Hair follicle dermal papilla cell (primary cell): ENCODE measurements at places on chromosomes 7 and 10. TPM values are rescaled to one million over a fixed set of nuclear protein-coding genes. Genes with fewer than 3 reads are reported as not detected.

CNNM2 gene
- total RNA-seq, result 9.8 and 10.5 TPM in 2 replicates

WNT2 gene
- 6.3 and 7.5 TPM in 2 replicates for total RNA-seq

DBF4 gene
- total RNA-seq, result 7.8 and 14.0 TPM in 2 replicates

BMS1 gene
- 15.5 and 16.1 TPM in 2 replicates for total RNA-seq

ITGA8 gene
- 92.0 and 104 TPM in 2 replicates for total RNA-seq

TCAF2 gene
- 3.6 and 7.6 TPM in 2 replicates for total RNA-seq

CDC14C gene
- 0.12 and 0.16 TPM in 2 replicates for total RNA-seq

CNNM1 gene
- total RNA-seq, result 0.36 and 0.97 TPM in 2 replicates

EBF3 gene
- 0.97 and 2.7 TPM in 2 replicates for total RNA-seq

GPR85 gene
- total RNA-seq, result 2.4 and 2.8 TPM in 2 replicates

FGFBP3 gene
- 0.65 and 0.97 TPM in 2 replicates for total RNA-seq

CTTNBP2 gene
- 0.32 and 0.49 TPM in 2 replicates for total RNA-seq

IFIT2 gene
- total RNA-seq, result 10.9 and 11.9 TPM in 2 replicates

PHYHIPL gene
- total RNA-seq, result not detected in 2 replicates

TRIM50 gene
- total RNA-seq, result not detected in 2 replicates

SPDYE16 gene
- 0.16 TPM in 1 of 2 replicates, not detected in the other for total RNA-seq

MMP21 gene
- total RNA-seq, result 0.12 TPM in 1 of 2 replicates, not detected in the other

SMKR1 gene
- total RNA-seq, result 0.12 and 0.32 TPM in 2 replicates

SORBS1 gene
- total RNA-seq, result 0.49 TPM in 2 replicates

LIPJ gene
- total RNA-seq, result under 0.01 TPM in 1 of 2 replicates, not detected in the other

PRTFDC1 gene
- total RNA-seq, result 14.0 and 22.1 TPM in 2 replicates

NAT16 gene
- total RNA-seq, result not detected in 2 replicates

THAP5 gene
- total RNA-seq, result 23.0 and 23.5 TPM in 2 replicates

GPR37 gene
- 0.73 and 1.5 TPM in 2 replicates for total RNA-seq

PHYH gene
- total RNA-seq, result 18.2 and 21.0 TPM in 2 replicates

IRF5 gene
- 0.16 TPM in 1 of 2 replicates, not detected in the other for total RNA-seq

GHRHR gene
- not detected in 2 replicates for total RNA-seq

ARHGEF5 gene
- total RNA-seq, result 8.7 and 10.1 TPM in 2 replicates

C10orf53 gene
- not detected in 2 replicates for total RNA-seq

MOGAT3 gene
- total RNA-seq, result not detected in 2 replicates

PSD gene
- total RNA-seq, result 0.61 and 1.1 TPM in 2 replicates

HOXA11 gene
- not detected in 2 replicates for total RNA-seq

CALHM3 gene
- not detected in 2 replicates for total RNA-seq

HOXA7 gene
- total RNA-seq, result not detected in 2 replicates

AVPI1 gene
- 23.5 and 32.1 TPM in 2 replicates for total RNA-seq

FAM200A gene
- 4.2 and 5.5 TPM in 2 replicates for total RNA-seq

CALCR gene
- not detected in 2 replicates for total RNA-seq

FAM25A gene
- not detected in 2 replicates for total RNA-seq

LRRTM3 gene
- not detected in 2 replicates for total RNA-seq

CCDC3 gene
- total RNA-seq, result 0.36 and 1.5 TPM in 2 replicates

GIMAP6 gene
- total RNA-seq, result 0.16 TPM in 1 of 2 replicates, not detected in the other
